Panc1 (cell line): ENCODE measurements at places on chromosomes 11 and 22.
A peak's percentile ranks its signal among the peaks of the same experiment; 100 is the strongest.

DNA sequence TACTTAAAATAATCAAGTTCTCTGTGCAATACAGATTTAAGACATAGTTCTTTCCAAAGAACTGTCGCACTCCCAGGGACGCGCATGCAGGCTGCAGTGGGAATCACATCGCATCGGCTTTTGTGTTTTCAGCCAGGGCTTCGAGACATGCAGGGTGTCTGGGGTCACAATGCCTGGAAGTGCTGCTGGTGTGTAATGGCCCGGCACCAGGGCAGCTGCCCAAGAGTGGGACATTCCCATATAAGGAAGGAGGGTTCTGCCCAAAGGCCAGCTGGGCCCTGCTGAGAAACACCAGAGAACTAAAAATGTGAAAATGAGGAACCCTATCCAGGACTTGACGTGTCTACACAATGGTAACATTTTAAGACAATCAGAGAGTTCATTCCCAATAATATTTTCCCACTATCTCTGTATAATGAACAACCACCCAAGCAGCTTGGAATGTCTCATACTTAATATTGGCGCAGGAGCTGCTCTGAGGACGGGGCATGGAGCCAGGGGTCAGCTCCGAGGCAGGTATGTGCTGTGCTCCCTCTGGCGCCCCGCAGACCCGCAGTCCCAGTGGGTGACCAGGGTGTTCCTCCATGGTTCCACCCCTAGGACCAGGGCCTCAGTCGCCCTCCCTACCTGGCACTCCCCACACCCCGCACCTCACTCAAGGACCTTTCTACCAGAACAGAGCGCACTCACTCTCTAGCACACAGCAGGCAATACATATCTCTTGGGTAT, 11.3 kb downstream of the MCAT start:
- DNase-seq: no peak

DNA sequence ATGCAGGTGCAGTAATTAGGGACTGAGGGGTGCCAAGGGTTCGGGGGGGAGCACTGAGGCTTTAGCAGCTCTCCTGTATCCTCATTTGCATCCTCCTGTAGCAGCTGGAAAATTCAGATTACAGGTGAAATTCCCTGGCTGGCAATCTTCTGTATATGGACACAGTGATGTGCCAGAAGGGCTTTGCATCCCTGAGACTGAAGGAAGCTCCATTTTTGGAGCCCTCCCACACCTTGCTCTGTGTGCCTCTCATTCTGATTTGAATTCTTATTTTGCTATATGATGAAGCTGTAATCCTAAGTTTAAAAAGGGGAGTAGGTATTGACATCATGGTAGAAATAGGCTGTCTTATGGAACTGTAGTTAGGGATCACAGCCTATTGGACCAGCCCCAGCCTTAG, 46.6 kb downstream of the SCN3B start:
- no peak for DNase-seq

- DNase-seq: no peak
Measured at GRCh38 chr11:78467931-78468330, 50.3 kb upstream of the GAB2 start.

DNA sequence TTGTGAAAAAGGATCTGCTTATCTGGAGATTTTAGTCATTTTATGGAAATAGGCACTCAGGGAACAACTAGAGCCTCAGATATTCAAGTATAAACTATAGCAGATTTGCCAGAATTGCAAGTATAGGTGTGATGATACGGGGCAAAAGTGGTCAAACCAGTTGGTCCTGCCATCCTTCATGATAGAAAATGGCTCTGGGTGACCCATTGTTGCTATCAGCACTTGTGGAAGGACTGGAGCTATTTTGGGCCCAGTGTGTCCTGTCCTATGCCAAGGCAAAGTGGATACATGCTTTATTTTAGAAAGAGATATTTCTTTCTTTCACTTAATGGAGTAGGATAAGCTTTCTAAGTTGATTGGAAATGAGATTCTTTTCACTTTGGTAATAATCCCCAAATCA, 85.2 kb downstream of the PPP6R3 start:
- no peak for DNase-seq

DNA sequence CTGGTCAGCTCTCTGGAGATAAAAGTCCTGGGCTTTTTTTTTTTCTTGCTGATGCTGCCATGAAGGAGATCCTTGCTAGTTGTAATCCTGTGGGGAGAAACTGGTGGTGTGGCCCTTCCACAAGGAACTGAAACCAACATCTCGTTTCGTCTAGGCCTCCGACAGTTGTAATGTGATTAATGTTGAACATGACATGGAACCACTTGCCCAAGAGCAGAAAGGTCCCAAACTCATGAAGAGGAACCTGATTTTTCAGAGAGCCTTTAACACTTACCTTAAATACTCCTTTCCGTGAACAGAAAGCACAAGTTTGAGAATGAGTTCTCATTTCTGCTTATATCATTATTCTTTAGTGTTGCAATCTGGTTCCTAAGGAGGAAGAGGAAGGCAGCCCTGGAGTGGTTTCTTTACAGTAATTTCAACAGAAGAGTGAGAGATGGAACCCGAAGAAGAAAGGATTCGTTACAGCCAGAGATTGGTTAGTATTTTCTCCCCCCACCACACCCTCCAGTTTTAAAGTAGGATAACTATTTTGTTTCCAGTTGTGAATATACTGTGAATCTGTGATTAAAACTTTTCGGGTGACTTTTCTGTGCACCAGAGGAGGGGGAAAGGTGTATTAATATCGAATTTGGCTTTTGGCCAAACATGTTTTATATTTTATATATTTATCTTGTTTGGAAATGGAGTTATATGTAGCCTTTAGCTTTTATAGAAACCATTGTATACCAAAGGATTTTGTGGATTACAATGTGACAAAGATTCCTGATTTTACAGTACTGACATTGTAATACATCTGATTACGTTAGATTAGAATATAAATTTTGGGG, 2.0 kb downstream of the KDM2A start:
- peak; percentile 13 for DNase-seq

- DNase-seq: no peak
Measured at GRCh38 chr11:90241414-90241813, 18.6 kb upstream of the CHORDC1 start.

DNA sequence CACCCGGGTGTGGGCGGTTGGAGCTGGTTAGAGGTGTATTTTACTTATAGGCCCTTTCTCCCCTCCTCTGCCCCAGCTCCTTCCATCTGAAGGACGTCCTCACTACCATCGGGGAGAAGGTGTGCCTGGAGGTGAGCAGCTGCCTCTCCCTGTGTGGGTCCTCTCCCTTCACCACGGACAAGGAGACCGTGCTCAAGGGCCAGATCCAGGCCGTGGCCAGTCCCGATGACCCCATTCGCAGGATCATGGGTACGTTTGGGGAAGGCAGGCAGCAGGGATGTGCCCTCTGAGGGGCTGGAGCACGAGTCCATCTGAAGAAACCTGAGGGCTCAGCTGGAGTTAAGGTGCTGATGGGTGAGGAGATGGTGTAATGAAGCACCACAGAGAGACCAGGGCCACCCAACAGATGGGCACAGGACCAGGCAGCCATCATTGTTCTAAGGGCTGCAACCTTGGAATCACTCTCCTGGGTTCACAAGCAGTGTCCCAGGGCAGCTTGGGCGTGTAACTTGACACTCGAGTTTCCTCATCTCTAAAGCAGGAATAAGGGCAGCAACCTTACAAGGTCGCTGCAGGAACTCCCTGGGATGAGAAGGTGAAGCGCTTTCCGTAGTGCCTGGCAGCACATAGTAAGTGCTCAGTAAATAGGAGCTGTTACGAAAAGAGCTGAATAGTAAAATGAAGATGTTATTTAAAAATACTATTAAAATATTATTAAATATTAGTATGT, 29.4 kb downstream of the TCP11L1 start:
- no peak for DNase-seq

GRCh38 chr11:24238771-24239645, 257.8 kb upstream of the LUZP2 start:
- DNase-seq: no peak

GRCh38 chr11:84437071-84437980, 1151.2 kb upstream of the CCDC90B start:
- no peak for DNase-seq

DNA sequence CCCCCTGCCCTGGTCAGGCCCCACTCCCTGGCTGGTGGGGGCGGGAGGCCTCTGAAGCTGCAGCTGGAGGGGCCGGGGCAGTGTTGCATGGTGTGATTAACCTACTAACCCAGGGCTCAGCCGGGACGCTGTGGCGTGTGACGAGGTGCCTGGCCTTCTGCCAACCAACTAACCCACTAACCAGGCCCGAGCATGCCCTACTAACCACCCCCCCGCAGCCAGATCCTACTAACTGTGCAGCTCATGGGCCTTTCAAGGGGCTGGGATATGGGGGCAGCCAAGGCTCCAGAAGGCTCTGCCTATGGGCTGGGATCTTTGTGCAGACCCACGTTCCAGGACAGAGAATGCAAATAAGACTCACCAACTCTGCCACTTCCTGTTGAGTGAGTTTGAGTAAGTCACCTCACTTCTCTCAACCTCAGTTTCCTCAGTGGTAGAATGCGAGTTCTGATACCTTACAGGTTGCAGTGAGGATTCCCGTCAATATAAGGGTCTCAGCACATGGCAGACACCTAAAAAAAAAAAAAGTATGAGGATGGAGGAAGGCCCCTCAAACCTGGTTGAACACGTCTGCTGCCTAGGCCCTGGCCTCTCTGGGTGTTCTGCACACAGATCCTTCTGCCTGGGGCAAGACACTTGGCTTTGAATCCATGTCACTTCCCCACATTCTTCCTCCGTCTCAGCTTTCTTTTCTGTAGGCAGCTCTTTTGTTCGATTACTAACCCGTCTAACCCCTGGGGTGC, 14.1 kb downstream of the MIAT start:
- no peak for DNase-seq

- DNase-seq: no peak
Measured at GRCh38 chr11:94417386-94417987, 16.3 kb upstream of the GPR83 start.

- DNase-seq: no peak
Measured at GRCh38 chr11:9075556-9075955, 15.8 kb downstream of the SCUBE2 start.

- no peak for DNase-seq
Measured at GRCh38 chr22:35552196-35552842, 11.7 kb downstream of the RASD2 start.

DNA sequence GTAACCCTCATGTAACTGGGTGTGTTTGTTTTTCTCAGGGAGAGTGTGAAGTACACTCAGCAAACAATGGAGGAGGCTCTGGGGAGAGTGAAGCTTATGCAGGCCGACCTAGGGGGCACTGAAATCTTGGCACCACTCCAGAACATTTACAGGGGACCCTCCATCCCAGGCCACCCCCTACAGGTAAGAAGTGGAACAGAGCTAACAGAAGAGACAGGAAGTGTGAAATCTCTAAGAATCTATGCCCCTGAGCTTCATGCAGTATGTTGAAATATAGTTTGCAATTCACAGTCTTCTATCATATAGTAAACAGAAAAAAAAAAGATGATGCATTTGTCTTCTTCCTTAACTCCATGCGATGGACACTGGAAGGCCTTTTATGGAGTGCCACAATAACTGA, 8.4 kb downstream of the VWA5A start:
- no peak for DNase-seq

DNA sequence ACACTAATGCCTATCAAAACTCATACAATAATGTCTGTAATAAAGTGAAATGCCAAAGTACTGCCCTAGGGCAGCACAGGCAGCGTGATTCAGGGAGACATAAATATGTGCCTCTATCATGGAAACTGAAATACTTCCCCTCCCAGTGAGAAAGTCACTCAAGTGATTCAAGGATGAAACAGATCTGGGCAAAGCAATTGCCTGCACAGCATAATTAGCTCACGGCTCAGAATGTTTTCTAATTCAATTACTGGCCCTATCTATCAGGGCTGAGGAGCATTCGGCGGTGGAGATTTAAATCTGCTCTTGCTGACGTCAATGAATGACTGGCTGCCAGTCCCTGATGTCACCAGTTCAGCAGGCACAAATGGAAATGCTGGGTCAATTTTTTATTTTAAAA, 27.7 kb upstream of the PPP2R1B start:
- no peak for DNase-seq

DNA sequence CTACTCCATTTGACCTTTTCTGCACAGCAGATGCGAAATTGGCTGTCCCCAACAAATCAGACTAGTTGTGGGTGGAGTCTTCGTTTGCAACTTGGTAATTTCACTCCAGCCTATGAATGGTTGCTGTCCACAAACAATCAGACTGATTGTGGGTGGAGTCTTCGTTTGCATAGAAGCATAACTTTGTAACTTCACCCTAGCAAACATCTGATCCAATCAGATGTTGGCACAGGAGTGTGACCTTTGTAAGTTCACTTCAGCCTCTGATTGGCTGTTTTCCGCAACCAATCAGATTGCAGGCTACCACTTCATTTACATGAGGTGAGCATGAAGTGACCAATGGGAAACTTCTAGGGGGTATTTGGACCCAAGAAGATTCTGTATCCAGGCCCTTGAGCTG, 16.3 kb upstream of the CABP2 start:
- DNase-seq: no peak

DNA sequence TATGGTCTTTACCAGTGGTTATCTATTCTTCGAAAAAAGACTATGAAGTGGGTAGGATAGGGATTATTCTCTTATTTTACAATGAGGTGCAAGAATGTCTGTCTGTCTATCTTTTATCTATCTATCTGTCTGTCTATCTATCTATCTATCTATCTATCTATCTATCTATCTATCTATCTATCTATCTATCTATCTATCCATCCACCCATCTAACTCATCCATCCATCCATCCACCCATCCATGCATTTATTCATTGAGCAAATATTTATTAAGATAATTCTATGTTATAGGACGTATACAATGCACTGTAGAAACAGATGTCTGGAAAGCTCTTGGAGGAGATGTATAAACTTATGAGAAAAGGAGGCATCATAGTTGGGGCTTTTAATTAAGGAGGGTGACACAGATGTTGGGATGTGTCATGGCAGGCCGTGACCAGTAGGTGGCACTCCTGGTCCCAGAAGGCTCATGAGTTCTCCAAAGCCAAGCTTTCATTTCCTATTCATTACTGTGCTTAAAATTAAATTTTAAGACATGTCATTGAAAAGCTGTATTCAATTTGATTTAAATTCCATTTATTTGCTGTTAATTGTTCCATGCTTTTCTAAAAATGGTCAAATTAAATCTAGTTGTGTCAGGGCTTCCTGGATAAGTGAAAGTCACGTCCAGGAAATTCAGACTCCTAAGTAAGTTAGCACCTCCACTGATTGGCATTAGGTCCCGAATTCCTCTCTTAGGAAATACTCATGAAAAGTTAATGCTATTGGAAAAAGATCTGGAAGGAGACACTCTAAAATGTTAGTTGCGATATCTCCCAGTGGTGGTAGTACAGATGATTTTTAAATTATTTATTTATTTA, 19.0 kb upstream of the E2F8 start:
- DNase-seq: no peak
